ENCODE measurements at places on chromosomes 12 and 14. TPM values are rescaled to one million over a fixed set of nuclear protein-coding genes. Genes with fewer than 3 reads are reported as not detected.
A peak's percentile ranks its signal among the peaks of the same experiment; 100 is the strongest.

GRCh38 chr14:105050551-105050897 is 14.7 kb downstream of the GPR132 start:
- no peaks in the 10 kb centered on the region for H3K27me3 ChIP-seq
- H3K4me3 ChIP-seq = no peak overlapping the region
- DNase-seq = no peak
- H3K36me3 ChIP-seq = peaks cover 3% of the 10 kb centered on the region

- no peaks in the 10 kb centered on the region for H3K4me1 ChIP-seq
- no peak overlapping the region for H3K27ac ChIP-seq
- H3K4me3 ChIP-seq = no peak overlapping the region
- no peaks in the 10 kb centered on the region for H3K27me3 ChIP-seq
These were observed 63.3 kb upstream of the FLRT2 start for GRCh38 chr14:85466678-85467077.

Gene POTEG
- total RNA-seq = not detected

Gene KRT6C
- total RNA-seq = not detected

- H3K27me3 ChIP-seq = no peaks in the 10 kb centered on the region
- no peak for DNase-seq
- no peak overlapping the region for H3K4me3 ChIP-seq
These were observed 226.1 kb downstream of the CHST11 start for GRCh38 chr12:104682790-104683279.

Gene MGAT4C
- total RNA-seq = under 0.01 TPM

DNA sequence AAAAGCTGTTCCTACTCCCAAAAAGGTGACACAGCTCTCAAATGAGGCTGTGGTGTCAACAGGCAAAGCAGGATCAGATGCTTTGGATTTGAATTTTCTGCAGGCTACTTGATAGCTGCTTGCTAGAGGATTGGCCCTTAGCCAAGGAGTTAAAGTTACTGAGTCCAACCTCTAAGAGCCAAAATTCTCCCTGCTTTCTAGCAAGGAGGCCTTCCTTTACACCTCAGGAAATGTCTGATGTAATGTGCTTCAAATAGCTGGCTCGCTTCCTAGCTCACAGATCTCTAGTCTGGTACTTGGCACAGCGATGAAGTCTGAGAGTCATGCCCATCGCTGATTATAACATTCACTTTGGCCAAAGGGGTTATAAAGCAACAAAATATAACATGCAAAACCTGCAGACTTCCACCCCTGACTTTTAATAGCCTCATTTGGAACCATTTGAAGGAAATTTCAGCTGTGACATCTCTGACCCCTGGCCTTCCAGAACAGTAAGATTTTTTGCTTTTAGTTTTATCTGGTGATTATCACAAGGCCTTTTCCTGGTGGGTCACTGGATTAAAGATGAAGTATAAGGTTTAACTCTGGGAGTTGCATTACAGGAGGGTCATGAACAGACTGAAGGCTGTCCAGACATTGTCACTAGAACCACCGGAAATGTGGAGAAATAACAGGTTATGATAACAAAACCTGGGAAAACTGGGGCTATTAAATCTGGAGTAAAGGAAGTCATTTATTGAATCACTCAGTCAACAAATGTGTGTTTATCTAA is 189.7 kb downstream of the EPS8 start:
- no peak overlapping the region for H3K4me3 ChIP-seq
- peaks cover 19% of the 10 kb centered on the region for H3K4me1 ChIP-seq
- peak; percentile 36 for DNase-seq

All from tibial nerve (tissue), 4 donors.